ENCODE measurements at places on chromosomes 1 and 21. TPM values are rescaled to one million over a fixed set of nuclear protein-coding genes. Genes with fewer than 3 reads are reported as not detected.

DNA sequence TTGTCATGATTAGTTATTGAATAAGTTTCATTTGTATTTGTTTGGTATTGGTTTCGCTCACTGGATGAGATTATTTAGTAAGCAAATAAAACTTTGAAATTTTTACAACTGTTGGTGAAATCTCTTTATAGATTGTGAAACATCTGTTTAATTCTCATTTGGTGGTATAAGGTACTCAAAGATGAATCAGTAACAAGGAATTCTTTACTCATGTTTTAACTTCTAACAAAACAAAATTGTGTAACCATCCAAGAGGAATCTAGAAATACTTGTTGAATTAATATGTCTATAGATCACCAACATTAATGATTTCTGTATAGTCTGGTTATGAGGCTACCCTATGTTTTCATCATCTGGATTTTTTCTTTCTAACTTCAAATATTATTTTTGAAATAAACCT, 62.8 kb upstream of the USP25 start:
- no peak for DNase-seq

- DNase-seq = no peak
Observed at GRCh38 chr1:26822737-26823395, 3.6 kb upstream of the ZDHHC18 start.

DNA sequence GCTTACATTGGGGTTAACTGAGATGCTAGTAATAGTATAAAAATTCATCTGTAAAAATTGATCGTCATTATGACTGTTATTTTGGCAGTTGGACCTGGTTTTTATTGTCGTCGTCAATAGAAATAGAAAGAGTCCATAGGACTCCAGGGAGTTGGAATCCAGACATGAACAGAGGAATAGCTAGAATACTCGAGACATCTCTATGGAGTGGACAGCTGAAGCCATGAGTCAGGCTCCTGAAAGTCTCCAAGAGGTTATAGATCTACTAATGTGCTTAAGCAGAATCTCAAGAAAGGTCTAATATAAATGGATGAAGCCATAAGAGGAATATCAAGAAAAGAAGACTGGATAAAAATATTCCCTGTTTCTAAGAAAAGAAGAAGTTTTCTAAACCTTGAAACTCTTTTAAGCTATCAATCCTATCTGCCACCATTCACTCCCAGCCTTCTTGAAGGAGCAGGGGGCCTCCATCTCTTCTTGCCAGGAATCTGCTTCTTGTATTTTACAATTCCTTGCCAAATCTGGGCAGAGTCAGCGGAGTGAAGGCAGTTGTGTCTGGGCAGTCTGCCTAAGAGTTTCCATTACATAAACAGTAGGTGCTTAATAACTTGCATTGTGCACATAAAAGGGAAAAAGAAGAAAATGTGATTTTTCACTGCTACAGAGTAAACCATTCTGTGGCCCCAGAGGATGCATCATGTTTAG, 163.3 kb downstream of the ST6GALNAC5 start:
- DNase-seq = no peak

DNA sequence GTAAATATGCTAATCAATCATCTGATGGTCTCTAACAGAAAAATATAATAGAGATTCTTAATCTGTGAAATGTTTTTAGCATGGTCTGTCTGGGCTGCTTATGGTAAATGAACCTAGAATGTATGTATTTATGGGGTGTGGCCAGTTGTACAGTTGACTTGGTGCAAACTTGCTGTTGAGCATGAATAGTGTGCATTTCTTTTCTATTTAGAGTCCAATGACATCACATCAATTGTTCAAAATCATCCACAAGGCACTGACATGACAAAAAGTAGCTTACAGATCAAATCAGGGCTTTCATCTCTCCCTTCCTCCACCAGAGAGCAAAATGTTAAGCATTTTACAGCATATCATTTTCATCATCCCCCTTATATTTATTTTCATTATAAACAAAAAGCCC, 1010.3 kb downstream of the KCNT2 start:
- DNase-seq = no peak

- DNase-seq = no peak
Observed at GRCh38 chr21:42218836-42219605, at the start of gene ABCG1. ABCG1 (plus strand) TSS chr21:42219140; CDS start chr21:42219263, 123 bp downstream.

- DNase-seq = no peak
Observed at GRCh38 chr21:16891821-16892220, 621.0 kb upstream of the CXADR start.

KRTAP11-1 gene
- polyA plus RNA-seq = not detected

TFAP2E gene
- polyA plus RNA-seq = 1.7 TPM

S100A9 gene
- polyA plus RNA-seq = 20.4 TPM

S100A7 gene
- polyA plus RNA-seq = 0.98 TPM

TFF2 gene
- 0.13 TPM for polyA plus RNA-seq

AMY1A gene
- not detected for polyA plus RNA-seq

RBM11 gene
- polyA plus RNA-seq = 2.9 TPM

FLG2 gene
- 0.27 TPM for polyA plus RNA-seq

ABL2 gene
- polyA plus RNA-seq = 12.6 TPM

Data from renal pelvis (tissue), 12 donors.